ENCODE measurements at places on chromosomes 5 and 9.

DNA sequence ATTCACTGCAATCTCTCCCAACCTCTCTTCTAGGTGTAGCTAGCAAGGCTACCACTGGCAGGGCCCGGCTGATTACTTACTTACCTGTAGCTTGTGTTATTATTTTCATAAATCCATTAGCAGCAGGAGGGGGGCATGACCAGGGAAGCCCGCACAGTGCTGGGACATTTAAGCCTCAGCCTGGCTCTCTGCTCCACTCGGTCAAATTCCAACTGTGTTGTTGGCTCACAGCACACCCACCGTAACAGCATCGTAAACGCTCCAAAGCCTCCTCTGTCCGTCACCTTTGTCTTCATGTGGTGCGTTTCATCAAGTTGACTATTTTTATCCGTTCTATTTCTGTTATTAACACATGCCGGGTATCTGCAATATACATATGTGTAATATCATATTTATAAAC, 264.7 kb downstream of the NSG2 start:
- no peak for DNase-seq

- no peak for DNase-seq
Observed at GRCh38 chr9:110949081-110949480, 89.2 kb downstream of the LPAR1 start.

DNA sequence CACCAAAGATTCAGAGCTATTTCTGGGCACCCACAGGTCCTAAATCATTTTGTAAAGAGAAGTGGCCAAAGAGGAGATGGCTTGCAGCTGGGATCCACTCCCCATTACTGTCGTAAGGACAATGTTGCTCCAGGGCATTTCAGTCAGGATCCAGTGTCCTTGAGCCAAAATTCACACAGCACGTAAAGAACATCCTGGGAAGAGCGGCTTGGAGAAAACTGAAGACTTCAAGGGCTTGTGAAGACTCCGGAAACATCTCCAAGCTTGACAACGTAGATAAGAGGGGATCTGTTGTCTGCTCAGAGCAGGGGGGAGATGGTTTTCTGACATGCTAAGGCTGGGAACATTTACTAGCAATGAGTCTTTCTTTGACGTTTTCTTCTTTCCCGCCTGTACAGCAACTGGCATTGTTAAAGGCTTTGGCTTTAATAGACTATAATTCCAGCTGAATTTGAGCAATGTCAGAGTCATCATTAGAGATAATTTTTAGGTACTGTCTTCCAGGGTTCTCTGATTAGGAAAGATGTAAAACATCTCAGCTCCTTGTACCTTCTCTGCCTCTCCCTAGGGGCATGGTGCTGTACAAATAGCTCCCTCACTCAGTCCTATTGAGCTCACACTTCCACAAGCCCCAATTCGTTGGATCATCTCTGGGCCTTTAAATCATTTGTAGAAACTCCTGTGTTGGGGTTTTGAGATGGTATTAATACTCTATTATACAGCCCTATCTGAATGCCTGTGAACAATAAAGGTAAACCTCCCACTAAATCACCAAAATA, 39.7 kb downstream of the EGFLAM start:
- DNase-seq, result no peak

GRCh38 chr5:162593881-162594280, 526.3 kb downstream of the GABRG2 start:
- no peak for DNase-seq

GRCh38 chr9:108182950-108183381, 672.8 kb downstream of the ACTL7B start:
- DNase-seq, result peak; percentile 62

DNA sequence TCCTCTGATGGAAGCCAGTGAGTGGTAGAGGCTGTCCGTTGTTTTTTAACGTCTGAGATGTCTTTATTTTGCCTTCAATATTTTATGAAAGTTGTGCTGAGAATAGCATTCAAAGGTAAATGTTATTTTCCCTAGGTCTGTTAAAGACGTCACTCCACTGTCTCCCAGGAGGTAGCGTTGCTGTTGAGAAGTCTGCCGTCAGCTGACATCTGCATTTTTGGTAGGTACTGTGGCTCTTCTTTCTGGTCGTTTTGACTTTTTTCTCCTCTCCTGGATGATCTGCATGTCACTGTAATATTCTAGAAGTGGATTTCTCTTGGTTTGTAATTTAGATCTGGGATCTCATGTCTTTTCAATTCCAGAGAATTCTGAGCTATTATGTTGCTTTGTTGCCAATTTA, 26.4 kb downstream of the SURF6 start:
- no peak for DNase-seq

DNA sequence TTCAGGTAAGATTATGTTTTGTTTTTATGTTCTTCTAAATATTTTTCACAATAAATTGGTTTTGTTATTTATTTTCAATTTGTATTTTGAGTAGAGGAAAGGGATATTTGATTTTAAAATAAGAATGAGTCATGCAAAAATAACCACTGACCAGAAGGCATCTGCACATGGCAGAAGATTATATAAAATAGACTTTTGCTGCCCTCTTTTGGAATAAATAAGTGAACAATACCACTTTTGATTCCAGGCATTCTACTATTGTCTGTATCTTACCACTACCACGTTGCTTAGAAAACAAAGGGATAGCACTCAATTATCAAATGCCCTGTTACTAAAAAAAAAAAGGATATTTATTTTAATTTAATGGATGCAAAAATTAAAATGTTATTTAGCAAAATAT, 227.3 kb upstream of the ITGA1 start:
- peak; percentile 12 for DNase-seq

DNA sequence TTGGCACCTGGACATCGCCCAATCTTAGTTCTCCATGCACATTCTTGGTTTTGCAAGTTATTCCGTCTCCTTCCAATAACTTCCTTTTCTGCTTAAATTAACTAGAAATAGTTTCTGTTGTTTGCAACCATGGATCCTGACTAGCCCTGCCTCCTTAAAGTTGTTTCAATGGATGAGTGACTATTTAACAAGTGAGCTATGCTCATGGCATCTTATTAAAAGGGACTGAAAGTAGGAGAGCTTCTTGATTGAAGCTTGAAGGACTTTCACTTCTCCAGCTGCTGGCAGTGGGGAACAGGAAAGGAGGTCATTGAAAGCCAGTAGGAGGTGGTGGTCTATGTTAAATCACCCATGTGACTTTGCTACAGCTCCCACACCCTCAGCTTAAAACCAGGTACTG, 466.8 kb downstream of the ARHGEF28 start:
- no peak for DNase-seq

GRCh38 chr9:114895521-114895991, 34.8 kb downstream of the TNFSF8 start:
- peak; percentile 82 for DNase-seq

DNA sequence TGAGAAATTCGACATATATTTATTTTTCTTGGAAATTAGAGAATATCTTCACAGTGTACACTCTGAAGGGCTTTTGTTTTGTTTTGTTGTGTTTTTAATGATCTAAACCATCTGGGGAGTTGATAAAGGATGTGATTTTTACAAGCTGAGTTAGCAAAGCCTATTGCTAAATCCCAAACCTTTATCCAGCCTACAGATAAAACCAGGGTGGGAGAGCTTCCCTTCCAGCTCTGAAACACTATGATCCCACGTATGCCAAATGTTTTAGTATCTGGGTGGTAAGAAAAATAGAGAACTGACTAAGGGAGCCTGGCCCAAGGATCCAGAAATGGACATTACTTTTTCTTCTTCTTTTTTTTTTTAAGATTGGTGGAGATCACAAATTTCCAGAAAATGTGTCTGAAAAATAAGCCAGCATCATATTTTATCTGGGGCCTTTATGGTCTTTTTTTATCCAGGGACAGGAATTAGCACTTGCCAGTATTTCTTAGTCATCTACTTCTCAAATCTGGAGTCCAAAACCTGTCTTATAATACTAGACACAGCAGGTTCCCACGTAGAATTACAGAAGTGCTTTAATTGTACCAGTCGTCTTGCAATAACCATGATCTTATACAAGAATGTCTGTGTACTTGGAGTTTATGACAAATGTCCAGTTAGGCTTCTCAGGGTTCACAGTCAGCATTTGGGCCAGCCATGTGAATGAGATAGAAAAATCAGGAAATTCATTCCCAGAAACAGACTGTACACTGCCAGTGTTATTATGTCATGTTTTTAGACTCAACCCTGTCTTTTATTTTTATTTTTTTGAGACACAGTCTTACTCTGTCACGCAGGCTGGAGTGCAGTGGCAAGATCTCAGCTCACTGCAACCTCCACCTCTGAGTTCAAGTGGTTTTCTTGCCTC, 290.8 kb upstream of the MPDZ start:
- peak; percentile 41 for DNase-seq

- peak; percentile 78 for DNase-seq
Observed at GRCh38 chr5:36739751-36740221, 133.4 kb downstream of the SLC1A3 start.

DNA sequence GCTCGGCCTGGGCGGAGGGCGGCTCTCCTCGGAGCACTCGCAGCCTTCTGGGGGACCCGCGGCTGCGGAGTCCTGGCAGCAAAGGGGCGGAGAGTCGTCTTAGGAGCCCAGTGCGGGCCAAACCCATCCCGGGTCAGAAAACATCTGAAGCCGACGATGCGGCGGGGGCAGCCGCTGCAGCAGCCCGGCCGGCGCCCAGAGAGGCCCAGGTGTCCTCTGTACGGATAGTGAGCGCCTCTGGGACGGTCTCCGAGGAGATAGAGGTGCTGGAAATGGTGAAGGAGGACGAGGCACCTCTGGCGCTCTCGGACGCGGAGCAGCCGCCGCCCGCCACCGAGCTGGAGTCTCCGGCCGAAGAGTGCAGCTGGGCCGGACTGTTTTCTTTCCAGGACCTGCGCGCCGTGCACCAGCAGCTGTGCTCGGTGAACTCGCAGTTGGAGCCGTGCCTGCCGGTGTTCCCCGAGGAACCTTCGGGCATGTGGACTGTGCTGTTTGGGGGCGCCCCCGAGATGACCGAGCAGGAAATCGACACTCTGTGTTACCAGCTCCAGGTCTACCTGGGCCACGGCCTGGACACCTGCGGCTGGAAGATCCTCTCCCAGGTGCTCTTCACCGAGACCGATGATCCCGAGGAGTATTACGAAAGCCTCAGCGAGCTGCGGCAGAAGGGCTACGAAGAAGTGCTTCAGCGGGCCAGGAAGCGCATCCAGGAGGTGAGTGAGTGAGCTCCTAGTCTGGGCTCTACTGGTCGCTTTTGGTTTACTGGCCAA, 1.2 kb downstream of the JMY start:
- DNase-seq, result peak; percentile 56

DNA sequence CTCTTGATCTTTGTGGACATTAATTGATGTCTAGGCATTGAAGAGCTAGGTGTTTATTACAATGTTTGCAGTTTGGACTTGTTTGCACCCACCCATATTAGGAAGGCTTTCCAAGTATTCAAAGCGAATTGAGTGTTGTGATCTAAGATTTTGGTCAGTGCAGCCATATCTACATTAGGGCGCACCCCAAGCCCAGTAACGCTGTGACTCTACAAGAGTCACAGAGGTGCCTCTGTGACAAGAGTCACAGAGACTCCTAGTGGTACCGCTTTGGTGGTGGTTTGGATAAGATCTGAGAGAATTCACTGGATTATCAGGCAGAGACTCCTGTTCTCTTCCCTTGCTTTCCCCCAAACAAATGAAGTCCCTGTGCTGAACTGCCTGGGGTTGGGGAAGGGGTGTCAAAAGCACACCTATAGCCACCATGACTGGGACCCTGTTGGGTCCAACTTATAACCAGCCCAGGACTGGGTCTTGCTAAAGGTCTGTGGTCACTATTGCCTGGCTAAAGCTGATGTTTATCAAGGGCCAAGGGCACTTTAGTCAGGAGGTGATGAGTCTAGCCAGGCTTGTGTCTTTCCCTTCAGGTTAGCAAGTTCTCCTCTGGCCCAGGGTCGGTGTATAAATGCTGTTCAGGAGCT, 114.1 kb upstream of the RIOK2 start:
- peak; percentile 40 for DNase-seq

GRCh38 chr5:127650022-127650421, 1.1 kb downstream of the CTXN3 start:
- peak; percentile 5 for DNase-seq

GRCh38 chr5:113162208-113162607, 185.6 kb downstream of the DCP2 start:
- no peak for DNase-seq

DNA sequence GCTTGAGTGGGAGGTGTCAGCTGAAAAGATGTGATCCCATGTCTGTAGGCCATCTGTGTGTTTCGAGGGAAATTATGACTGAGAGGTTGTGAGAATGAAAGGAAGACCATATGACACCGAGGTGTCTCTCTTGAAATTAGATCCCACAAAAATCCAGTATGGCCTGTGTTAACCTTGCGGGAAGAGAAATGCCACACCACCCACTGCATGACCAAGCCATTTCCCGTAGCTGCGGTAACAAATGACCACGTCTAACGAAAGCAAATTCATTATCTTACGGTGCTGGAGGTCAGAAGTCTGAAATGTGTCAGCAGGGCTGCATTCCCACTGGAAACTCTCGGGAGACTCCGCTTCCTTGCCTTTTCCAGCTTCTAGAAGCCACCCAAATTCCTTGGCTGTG, 11.6 kb downstream of the C9orf57 start:
- no peak for DNase-seq

GRCh38 chr5:151100681-151101080, 19.8 kb upstream of the TNIP1 start:
- DNase-seq, result no peak

DNA sequence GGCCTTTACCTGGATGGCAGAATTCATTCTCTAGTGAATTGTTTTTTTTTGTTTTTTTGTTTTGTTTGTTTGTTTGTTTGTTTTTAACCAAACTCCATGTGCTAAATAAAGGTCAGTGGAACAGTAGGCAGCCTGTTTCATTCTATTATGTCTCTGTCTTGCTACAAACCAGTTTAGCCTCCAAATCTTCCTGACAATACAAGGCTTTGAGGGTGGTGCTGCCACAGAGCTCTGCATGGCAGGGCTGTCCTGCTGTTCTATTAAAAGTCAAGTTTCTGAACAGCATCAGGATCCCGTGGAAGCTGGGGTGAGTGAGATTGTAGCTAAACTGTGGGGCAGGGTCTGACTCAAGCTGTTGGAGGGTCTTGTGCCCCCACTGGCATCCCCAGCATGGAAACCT, 144.1 kb upstream of the MAST4 start:
- no peak for DNase-seq

DNA sequence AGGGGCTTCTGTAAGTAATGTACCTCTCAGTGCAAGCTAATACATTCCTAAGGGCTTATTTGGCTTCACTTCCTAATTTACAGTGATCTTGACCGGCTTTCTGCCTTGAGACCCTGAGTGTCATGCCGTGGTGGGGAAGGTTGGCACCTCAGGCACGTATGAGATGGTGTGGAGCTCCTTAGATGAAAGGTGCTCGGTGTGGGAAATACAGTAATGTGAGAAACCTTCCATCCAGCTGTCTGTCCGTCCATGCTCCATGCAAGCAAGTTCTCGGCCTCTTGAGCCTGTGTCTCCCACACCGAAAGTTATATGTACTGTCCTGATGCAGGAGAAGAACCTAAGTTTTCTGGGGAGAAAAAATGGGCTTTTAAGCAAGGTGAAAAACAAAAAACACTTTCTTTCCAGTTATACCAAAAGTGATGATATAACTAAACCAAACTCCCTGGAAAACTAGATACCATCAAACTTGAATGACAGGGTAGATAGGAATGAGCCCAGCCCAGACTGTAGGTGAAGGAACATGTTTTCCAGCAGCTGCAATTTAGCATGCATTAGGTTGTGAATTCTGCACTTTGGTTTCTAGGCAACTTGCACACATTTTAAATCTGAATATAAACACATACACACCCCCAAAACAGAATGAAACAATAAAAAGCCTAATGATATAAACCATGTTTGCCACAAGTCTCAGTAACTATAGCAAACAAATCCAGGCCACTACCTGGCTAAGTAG, 279.6 kb downstream of the FANCC start:
- no peak for DNase-seq

Data from fibroblast of mammary gland (primary cell).